Placental pericyte (primary cell): ENCODE measurements at places on chromosomes 3 and 15. TPM values are rescaled to one million over a fixed set of nuclear protein-coding genes. Genes with fewer than 3 reads are reported as not detected.

CHRM5 gene
- under 0.01 TPM in 1 of 2 replicates, not detected in the other for total RNA-seq

LDHAL6B gene
- not detected in 2 replicates for total RNA-seq

CSNK1G1 gene
- 22.8 TPM in 2 replicates for total RNA-seq

SMC4 gene
- 26.9 and 148 TPM in 2 replicates for total RNA-seq

ACTC1 gene
- under 0.01 and 1.4 TPM in 2 replicates for total RNA-seq

RASGRF1 gene
- total RNA-seq = 0.22 and 0.43 TPM in 2 replicates

CD200R1L gene
- not detected in 2 replicates for total RNA-seq

GP5 gene
- total RNA-seq = under 0.01 and 0.14 TPM in 2 replicates

ASB14 gene
- total RNA-seq = 0.14 TPM in 1 of 2 replicates, not detected in the other

CCR9 gene
- total RNA-seq = not detected in 2 replicates

RBP2 gene
- not detected in 2 replicates for total RNA-seq
